ENCODE measurements at places on chromosomes 1 and 21. TPM values are rescaled to one million over a fixed set of nuclear protein-coding genes. Genes with fewer than 3 reads are reported as not detected.

The TMEM200B gene
- not detected for total RNA-seq

The KCNK1 gene
- total RNA-seq: not detected

The GLRX2 gene
- total RNA-seq: 15.0 TPM

The GUCA2B gene
- not detected for total RNA-seq

The RXFP4 gene
- total RNA-seq: not detected

The EXOC8 gene
- 37.4 TPM for total RNA-seq

The STPG1 gene
- total RNA-seq: 4.2 TPM

The CFHR5 gene
- not detected for total RNA-seq

The FABP3 gene
- total RNA-seq: 1.2 TPM

The DMBX1 gene
- total RNA-seq: not detected

The GMEB1 gene
- 21.8 TPM for total RNA-seq

The GNAT2 gene
- not detected for total RNA-seq

All from CD4-positive, alpha-beta memory T cell (primary cell).